ENCODE measurements at places on chromosomes 2 and 18. TPM values are rescaled to one million over a fixed set of nuclear protein-coding genes. Genes with fewer than 3 reads are reported as not detected.

SLC16A14 gene
- total RNA-seq: 66.8 TPM

PRKD3 gene
- total RNA-seq: 29.9 TPM

OTOS gene
- total RNA-seq: 0.94 TPM

FBXO48 gene
- total RNA-seq: 0.94 TPM

CTAGE1 gene
- total RNA-seq: not detected

CHRNA1 gene
- total RNA-seq: not detected

CYP1B1 gene
- total RNA-seq: 7.8 TPM

DSG1 gene
- 0.16 TPM for total RNA-seq

GPR55 gene
- total RNA-seq: not detected
